ENCODE measurements at places on chromosomes 1 and 21.

DNA sequence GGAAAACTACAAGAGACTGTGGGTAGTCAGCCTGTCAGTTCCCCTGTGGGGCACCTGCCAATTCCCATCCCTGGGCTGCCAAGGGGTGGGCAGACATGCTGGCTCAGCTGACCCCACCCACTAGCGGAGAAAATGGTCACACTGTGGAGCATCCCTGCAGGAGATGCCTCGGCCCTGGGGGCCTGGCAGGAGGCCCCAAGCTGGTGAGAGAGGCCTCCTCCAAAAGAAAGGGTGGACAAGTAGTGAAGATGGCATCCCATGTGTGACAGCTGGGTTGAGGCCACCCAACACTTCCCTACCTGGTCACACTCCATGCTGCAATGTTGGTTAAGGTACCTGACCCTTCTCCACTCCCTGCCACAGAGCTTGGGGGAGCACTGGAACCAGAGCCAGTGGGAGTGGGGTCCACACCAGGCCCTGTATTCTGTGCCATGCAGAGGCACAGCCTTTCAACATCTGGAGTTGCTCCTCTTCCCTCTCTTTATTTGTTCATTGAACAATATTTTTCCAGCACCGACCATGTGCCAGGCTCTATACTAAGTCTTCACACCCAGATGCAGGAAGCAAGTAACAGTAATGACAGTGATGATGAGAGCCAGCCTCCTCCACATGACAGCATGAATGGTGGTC is 59.5 kb downstream of the KLHDC7A start:
- DNase-seq, result no peak

DNA sequence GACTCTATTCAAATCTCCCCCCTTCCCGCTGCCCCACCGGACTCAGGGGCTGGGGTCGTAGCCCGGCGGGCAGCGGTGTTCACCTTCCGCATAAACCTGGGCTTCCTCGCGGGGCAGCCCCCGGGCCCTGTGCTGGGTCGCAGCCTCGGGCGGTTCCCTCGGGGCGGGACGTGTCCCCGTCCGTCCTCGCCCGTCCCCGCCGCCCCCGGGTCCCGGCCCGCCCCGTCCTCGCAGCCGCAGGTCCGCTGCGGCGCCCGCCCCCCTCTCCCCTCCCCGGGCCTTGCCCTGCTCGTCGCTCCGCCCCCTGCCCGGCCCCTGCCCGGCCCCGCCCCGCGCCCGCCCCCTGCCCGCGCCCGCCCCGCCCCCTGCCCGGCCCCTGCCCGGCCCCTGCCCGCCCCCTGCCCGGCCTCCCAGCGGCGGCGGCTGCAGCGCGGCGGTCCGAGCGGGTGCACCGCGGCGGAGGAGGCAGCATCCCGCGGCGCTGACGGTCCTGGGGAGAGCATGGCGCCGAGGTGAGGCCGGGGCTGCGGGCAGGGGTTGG is at the start of gene COL18A1:
COL18A1 (plus strand) TSS at position 436 of the 541 bp plus-strand sequence; CDS start at position 502, 66 bp downstream.
- no peak for DNase-seq

- DNase-seq, result no peak
These were observed 13.7 kb downstream of the PPP1R12B start for GRCh38 chr1:202362212-202362611.

DNA sequence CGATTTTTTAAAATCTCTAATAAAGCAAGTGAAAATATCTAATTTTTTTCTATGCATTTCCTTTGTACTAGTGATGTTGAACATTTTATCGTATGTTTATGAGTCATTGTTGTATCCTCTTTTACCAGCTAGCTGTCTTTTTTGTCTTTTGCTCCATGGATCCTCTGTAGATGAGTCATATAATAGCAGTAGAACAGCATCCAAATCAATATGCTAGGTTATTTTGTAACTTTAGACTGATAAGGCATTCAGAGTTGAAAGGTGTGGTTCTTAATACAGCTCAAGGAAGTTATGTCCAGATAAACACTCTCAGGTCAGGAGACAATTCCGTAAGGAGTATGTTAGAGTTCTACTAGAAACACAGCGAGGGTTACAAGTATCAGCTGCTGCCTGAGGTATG is 31.9 kb downstream of the MAP10 start:
- DNase-seq, result no peak

- no peak for DNase-seq
These were observed 3.9 kb upstream of the CDC42 start for GRCh38 chr1:22048351-22049192.

GRCh38 chr1:111733183-111733991 is 5.8 kb downstream of the INKA2 start:
- no peak for DNase-seq

DNA sequence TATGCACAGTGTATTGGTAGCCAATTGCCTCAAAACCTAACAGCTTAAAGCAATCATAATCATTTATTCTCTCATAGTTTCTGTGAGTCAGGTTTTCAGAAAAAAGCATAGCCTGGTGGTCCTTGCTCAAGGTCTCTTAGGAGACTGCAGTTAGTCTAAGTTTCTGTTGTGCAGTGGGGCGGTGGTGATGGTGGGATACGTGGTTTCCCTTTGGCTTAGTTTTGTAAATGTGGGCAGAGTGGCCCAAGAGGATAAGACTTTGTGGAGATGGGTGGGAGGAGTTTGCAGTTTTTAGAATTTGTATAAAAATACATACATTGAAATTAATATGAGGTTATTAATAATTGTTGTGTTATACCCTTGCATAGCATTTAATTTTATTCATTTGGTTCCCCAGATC is 68.6 kb downstream of the NOS1AP start:
- DNase-seq, result no peak

- DNase-seq, result no peak
These were observed 10.1 kb upstream of the SESN2 start for GRCh38 chr1:28249013-28249865.

- DNase-seq, result no peak
These were observed 865 bp upstream of the PTPN22 start for GRCh38 chr1:113872219-113872935.

- no peak for DNase-seq
These were observed 44.5 kb upstream of the CCDC190 start for GRCh38 chr1:162905174-162906158.

DNA sequence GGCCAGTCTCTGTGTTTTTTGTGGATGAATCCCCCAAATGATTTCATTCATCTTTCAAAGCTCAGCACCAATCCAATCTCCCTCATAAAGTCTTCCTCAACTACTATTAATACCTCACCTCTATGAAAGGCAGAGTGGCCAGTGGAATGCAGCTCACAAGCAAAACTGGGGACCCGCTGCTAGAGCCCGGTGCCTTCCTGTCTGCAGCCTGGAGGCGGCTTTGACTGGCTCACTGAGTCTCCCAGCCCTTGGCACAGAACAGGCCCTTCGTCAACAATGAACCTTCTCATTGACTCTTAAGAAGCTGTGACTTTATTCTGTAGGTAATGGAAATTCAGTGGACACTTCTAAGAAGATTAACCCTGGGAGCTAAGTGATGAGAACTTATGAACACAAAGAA is 86.8 kb upstream of the RAB4A start:
- no peak for DNase-seq

GRCh38 chr1:204262506-204263253 is 48.9 kb upstream of the GOLT1A start:
- DNase-seq, result no peak

DNA sequence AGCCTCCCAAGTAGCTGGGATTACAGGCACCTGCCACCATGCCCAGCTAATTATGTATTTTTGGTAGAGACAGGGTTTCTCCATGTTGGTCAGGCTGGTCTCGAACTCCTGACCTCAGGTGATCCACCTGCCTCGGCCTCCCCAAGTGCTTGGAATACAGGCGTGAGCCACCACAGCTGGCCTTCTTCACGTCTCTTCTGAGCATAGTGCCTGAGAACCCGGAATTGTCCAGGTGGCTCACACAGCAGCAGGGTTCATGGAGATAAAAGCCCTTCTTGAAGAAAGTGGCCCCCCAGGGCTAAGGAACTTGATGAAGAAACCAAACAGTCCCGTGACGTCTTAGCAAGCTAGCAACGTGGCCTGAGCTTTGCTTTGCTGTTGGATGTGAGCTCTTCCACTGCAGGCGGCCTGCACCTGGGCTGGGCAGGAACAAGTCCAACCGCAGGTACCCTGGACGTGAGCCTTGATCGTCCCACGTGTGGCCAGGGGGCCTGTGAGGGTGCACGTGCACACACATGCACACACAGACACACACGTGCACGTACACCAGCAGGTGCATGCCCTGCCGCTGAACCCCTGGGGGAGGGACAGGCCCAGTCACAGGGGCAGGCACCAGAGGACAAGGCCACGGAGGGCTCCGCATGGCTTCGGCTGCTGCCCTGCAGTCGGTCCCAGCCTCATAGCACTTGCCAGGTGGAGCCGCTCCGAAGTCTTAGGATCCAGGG is 23.4 kb upstream of the TRAPPC10 start:
- no peak for DNase-seq

- no peak for DNase-seq
These were observed 622 bp upstream of the IL6R start for GRCh38 chr1:154404511-154404931.

GRCh38 chr1:108503062-108503733 is 53.1 kb downstream of the NBPF6 start:
- no peak for DNase-seq

All from stimulated activated CD8-positive, alpha-beta memory T cell treated with anti-CD3 and anti-CD28 coated beads, Interleukin-7, amount 100 ng/mL, for 1 hour (primary cell).